ENCODE measurements at places on chromosomes 2 and 18.

GRCh38 chr2:12014088-12014960, 267.9 kb downstream of the LPIN1 start:
- DNase-seq = no peak

- DNase-seq = no peak
These were observed 256.1 kb downstream of the NCKAP5 start for GRCh38 chr2:133312038-133312729.

DNA sequence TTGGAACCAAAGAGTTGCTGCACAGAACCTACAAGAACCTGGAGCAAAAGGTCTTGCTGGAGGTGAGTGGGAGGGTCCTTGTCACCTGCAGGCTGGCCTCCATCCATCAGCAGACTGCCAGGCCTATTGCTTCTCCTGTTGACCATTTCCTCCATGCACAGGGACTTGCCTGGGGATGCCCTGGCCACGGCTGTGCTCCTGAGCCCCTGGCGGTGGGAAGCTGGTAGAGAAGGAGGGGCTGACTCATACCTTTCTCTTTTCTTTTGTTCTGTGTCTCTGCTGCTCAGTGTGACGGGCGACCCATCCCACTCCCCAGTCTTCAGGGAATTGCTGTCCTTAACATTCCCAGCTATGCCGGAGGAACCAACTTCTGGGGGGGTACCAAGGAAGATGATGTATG, 102.6 kb downstream of the DGKD start:
- DNase-seq = no peak

DNA sequence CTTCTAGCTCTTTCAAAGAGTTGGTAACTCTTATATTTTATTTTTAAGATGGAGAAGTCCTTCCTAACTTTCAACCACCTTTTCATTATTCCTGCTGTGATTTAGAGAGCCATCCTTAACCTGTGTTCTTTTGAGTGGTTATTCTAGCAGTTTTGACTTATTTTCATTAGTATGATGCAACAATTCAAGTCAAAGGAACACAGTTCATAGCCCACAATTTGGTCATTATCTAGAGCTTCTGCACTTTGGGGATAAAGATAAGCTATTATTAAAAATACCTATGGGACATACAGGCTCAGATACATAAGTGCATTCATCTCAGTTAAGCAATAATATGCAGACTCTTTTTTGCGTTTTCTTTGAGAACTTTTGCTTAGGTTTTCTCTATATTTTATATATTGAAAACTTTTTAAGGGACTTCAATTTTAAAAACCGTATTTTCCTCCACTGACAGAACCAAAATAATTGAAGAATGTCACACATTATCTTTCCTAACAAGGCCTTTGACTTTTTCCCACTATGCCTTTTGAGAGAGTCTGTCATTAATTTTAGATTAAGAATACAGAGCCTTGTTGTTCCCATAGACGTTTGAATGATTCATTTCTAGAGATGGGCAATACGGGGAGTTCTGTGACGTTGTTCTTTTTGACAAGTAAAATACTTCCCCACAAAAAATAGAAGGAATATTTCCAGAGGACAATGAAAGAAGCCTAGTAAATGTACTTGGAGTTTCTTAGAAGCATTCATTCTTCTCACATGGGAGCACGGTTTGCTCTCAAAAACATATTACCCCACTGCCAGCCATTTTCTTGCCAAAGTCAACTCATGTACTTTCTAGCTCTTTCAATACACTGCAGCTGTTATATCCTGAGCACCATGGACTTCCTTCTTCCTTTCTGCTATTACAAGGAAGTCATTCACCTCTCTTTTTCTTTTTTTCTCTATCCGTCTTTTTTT, 42.9 kb upstream of the RASGRP3 start:
- DNase-seq = no peak

- DNase-seq = peak; percentile 87
These were observed 125.4 kb downstream of the CTIF start for GRCh38 chr18:48663931-48664847.

GRCh38 chr18:74342416-74343043, 26.9 kb downstream of the C18orf63 start:
- peak; percentile 80 for DNase-seq

DNA sequence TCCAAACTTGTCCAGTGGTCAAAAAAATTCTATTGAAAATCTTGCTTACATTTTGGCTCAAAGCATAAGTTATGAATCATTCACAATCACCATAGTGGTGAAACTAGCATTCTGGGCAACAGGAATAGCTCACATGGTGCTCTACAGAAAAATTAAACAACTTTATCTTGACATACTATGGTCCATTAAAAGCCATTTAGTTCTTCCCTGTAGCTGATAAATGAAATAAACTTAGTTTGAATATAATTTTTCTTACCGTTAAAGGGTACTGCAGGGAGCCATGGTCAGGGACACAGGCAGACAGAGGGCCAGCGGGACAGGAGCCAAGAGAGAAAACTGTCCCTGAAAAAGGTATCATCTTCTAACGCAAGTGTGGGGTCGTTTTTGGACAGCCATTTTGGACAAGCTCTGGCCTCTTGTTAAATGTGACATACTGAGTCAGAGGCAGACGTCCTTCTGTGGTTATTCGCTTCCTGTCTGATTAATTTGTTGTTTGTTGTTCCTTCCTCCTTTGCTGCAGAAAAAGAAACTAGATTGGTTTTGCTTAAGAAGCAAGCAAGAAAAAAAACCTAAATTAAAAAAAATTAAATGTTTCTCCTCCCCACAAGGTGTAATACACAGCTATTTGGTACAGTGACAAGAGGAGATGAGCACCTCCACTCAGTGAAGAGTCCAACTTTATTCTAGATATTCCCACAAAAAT, at the start of gene WIPF1:
Gene WIPF1, minus strand, starts transcription at position 460 of the 703 bp plus-strand sequence. CDS start 12,231 bp downstream, outside the sequence.
- no peak for DNase-seq

- no peak for DNase-seq
These were observed 120.2 kb downstream of the NFATC1 start for GRCh38 chr18:79515944-79516351.

DNA sequence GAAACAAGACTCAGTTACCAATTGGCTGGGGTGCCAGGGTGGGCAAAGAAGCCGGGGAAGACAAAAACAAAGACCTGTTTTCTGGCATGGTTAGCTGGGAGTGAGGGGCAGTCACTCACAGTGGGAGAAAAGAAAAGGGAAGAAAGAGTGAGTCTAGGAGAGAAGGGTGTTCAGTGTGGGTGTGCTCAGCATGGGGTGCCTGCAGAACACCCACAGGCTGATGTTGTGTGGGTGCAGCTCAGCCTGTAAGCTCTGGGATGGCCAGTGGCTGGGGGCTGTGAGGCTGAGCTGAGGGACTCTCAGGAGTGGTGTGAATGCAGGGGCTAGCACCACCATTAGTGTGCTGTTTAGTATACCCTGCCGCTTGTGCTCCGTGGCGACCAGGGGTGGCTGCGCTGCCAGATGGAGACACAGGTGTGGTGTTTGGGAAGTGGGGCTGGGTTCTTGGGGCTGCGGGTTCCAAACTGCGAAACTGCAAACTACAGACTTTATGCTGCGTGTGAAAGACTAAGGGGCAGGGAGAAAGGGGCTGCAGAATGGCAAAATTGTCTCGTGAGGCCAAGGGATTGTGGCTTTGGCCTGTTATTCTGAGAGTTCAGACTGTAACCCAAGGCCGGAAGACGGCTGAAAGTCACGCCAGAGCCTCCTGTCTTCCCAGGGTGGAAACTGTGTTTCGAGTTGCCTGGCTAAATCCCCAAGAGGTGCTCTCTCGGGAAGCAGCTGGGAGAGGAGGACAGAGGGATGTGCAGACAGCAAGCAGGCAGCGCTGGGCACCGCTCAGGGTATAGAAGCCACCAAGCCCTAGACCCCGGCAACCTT, 156.3 kb downstream of the TTC32 start:
- DNase-seq = no peak

Data from eye (tissue), 1 donor.